CD4-positive, alpha-beta T cell treated with Interleukin-12 subunit alpha and Interleukin-12 subunit beta, for 1 hour (primary cell): ENCODE measurements at places on chromosomes 7 and 10.

GRCh38 chr7:42414941-42415505 is 178.0 kb upstream of the GLI3 start:
- no peak for DNase-seq

GRCh38 chr10:87771871-87772500 is 46.0 kb downstream of the ATAD1 start:
- peak; percentile 20 for DNase-seq

DNA sequence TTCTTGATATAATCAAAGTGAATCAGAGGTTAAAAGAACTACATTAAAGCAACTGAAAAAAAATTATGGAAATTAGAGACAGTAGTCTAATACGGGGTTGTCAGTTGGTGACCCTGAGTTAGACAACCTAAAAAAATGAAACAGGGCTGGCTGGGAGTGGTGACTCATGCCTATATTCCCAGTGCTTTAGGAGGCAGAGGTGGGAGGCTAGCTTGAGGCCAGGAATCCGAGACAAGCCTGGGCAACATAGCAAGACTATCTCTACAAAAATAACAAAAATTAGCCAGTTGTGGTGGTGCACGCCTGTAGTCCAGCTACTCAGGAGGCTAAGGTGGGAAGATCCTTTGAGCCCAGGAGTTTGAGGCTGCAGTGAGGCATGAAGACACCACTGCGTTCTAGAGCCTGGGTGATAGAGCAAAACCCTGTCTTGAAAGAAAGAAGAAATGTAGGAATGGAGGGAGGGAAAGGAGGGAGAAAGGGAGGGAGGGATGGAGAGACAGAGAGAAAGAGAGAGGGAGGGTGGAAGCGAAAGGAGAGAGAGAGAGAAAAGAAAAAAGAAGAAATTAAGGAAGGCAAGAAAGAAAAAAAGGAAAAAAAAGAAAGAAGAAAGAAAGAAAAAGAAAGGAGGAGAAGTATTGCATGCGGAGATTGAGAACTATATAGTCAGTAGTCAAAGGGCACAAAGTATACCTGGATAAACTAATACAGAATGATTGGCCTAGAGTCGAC is 166.1 kb downstream of the TPST1 start:
- no peak for DNase-seq

DNA sequence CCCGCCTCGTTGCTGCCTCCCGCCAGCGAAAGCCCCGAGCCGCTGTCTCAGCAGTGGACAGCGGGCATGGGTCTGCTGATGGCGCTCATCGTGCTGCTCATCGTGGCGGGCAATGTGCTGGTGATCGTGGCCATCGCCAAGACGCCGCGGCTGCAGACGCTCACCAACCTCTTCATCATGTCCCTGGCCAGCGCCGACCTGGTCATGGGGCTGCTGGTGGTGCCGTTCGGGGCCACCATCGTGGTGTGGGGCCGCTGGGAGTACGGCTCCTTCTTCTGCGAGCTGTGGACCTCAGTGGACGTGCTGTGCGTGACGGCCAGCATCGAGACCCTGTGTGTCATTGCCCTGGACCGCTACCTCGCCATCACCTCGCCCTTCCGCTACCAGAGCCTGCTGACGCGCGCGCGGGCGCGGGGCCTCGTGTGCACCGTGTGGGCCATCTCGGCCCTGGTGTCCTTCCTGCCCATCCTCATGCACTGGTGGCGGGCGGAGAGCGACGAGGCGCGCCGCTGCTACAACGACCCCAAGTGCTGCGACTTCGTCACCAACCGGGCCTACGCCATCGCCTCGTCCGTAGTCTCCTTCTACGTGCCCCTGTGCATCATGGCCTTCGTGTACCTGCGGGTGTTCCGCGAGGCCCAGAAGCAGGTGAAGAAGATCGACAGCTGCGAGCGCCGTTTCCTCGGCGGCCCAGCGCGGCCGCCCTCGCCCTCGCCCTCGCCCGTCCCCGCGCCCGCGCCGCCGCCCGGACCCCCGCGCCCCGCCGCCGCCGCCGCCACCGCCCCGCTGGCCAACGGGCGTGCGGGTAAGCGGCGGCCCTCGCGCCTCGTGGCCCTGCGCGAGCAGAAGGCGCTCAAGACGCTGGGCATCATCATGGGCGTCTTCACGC is 825 bp downstream of the ADRB1 start:
- DNase-seq = no peak

DNA sequence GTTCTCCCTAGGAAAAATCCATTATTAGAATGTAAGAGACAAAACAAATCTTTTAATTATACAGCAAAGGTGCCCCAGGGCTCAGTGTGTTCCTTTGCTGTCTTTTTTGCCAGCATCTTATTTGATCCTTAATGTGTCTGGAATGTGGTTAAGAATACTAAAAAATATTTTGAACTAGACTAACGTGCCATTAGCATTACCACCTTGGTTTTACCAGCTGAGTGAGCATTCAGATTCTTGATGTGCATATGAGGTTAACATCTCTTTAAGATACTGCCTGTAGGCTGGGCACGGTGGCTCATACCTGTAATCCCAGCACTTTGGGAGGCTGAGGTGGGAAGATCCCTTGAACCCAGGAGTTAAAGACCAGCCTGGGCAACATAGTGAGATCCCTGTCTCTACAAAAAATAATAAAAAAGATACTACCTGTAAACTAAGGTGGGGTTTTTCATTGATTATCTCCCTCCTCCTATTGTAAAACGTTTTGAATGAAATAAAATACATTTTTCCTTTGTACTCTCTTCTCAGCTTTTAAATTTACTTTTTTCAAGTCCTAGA is 96.6 kb downstream of the CCNY start:
- no peak for DNase-seq

DNA sequence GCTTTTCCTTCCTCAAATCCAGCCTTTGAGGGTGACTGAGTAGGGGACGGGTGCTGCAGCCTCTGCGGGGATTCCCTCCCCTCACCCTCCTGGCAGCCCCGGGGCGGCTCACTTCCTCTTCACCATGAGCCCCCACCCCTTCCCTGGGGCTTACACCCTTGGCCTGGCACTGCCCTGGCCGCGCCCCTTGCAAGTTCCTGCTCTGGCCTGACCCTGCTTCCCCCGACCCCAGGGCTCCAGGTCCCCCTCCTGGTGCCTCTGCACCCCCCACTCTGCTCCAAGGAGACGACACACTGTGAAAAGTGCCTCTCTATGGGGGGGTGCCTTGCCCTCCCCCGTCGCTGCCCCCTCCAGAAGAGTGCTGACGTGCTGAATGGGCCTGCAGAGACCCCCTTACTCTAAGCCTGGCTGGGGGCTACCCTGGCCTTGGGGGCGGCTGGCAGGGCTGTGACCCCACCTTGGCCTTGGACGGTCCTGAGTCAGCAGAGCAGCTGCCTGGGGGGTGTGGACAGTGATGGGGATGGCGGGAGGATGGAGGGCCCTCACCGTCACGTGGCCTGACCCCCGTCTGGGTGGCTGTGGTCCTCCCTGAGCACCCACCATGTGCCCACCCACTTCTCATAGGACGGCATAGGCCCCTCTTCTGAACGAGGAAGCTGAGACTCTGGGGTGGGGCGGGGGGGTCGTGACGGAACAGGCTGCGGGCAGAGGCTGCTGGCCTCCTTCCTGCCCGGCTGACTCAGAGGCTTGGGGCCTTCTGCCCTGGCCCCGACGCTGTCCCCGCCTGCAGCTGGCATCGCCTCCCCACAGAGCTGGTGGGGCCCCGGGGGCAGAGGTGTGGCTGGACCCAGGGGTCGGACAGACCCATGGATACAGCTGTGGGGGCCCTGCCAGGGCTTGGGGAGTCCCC is 9.8 kb downstream of the LFNG start:
- peak; percentile 69 for DNase-seq

DNA sequence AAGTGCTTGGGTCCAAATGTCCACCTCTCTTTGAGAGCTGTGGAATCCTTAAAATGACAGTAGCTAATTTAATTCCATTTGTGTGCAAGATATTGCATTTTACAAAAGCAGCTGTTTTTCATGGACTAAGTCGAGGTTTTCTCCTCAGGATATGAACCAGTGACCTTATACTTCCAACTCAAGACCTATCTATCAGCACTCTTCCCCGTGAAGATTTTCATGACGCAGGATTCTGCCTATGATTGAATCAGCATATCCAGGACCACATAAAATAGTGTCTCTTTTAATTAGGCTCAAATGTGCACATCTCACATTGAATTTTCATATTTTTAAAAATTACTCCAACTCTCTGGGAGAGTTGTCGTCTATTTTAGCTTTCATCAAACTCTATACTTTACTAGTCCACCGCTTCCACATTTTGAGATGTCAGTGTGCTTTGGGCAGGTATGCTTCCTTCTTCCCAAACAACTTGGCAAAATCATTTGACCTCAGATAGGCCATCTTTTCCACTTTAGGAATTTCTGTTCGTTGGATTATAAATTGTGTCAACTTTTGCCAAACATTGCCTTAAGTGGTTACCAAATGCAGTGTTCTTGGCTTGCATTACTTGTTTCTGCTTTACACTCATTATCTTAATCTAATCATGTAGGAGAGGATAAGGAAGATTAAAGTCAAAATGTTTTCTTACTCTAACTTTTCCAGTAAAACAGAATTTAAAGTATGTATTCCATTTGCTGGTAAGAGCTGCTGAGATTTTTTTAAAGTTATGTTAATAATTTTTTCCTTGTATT is 39.4 kb downstream of the SEMA3A start:
- DNase-seq = no peak

- DNase-seq = peak; percentile 28
Measured at GRCh38 chr10:87505366-87506111, 846 bp downstream of the MINPP1 start.

- DNase-seq = no peak
Measured at GRCh38 chr7:128164955-128165670, 76.0 kb upstream of the LEP start.

DNA sequence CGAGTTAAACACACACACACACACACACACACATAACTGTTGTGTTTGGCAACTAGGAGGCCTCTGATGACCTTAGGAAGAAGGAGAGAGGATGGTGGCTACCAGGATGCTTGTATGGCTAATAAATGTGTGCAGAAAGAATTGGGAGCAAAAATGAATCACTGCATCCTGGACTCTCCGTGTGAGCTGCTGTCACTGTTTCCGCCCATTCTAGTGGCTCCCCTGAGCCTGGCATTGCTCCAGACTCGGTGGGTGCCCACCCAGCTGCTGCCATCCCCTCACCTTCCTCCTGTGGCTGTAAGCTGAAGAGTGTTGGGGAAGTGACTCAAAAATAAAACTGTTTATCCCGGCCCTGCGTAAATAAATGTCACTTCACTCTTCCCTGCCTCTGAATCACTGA is 149.5 kb upstream of the MINDY3 start:
- no peak for DNase-seq

- DNase-seq = no peak
Measured at GRCh38 chr10:78727728-78728127, 341.0 kb upstream of the ZMIZ1 start.

- no peak for DNase-seq
Measured at GRCh38 chr10:120007261-120007660, 114.7 kb downstream of the SEC23IP start.

DNA sequence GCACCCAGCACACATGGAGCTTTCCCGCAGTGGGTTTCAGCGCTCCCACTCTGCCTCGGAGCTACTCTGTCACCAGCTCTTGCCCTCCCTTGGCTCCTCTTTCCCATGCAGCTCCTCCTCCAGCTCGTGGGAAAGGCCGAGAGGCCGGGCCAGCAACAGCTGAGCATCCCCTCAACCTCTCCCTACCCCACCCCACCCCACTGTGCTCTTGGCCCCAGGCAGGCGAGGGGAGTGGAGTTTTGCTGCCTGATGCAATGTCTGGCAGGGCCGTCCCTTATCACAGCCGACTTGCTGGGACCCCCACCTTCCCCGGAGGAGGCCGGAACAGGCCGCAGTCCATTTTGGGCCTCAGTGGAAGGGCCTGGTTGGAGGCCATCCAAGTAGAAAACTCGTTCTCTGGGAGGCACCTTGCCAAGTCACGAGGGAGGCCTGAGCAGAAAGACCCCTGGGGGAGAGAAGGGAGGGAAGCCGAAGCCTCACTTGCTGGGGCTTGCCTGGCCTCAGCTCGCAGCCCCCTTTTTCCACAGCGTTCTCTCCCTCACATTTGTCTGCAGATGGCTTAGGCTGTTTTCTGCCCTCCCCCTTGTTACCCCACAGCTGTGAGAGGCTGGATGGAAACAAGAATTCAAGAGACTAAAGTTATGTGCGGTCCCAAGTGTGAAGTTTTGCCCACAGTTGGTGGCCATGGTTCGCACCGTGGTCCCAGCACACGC is 35.3 kb downstream of the CHST3 start:
- no peak for DNase-seq

DNA sequence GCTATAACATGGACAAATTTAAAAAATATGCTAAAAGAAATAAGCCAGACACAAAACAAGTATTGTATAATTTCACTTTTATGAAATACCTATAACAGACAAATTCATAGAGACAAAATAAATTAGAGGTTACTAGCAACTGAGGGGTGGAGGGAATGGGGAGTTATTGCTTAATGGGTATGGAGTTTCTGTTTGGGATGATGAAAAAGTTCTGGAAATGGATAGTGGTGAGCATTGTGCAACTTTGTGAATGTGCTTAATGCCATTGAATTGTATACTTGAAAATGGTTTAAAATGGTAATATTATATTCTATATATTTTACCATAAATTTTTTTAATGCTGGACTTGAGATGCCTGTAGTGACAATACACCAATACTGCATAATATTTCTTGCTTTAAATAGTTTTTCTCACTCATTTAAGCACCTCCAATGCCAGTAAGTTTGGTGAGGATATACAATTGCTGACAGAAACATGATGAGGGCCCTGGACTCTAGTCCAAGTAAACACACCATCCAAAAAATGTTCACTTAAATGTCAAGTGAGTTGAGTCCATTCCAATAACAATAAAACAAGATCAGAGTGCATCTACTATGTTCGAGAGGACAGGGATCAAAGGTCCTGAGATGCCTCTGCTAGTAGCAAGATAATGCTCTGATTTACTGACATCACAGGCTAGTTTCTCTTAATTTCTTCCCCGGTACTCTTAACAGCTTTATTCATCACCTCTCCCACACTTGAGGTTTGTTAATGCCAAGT is 71.9 kb downstream of the NT5C2 start:
- DNase-seq = no peak

GRCh38 chr10:103544657-103545310 is 51.3 kb downstream of the NEURL1 start:
- no peak for DNase-seq

GRCh38 chr10:117135026-117135372 is 3.1 kb downstream of the VAX1 start:
- DNase-seq = no peak

GRCh38 chr7:108286290-108286904 is 156.2 kb upstream of the LAMB4 start:
- no peak for DNase-seq

GRCh38 chr7:28044825-28045224 is 135.8 kb downstream of the JAZF1 start:
- no peak for DNase-seq

- DNase-seq = peak; percentile 53
Measured at GRCh38 chr7:78039790-78040776, 241.5 kb downstream of the PHTF2 start.
